ENCODE measurements at places on chromosomes 2 and 18. TPM values are rescaled to one million over a fixed set of nuclear protein-coding genes. Genes with fewer than 3 reads are reported as not detected.
A peak's percentile ranks its signal among the peaks of the same experiment; 100 is the strongest.

The RTP5 gene
- total RNA-seq, result 0.22 TPM

The FOXD4L1 gene
- 0.23 TPM for total RNA-seq

The ACADL gene
- not detected for total RNA-seq

- H3K27ac ChIP-seq, result no peak overlapping the region
- DNase-seq, result no peak
- H3K4me3 ChIP-seq, result no peak overlapping the region
- peaks cover 83% of the 10 kb centered on the region for H3K4me1 ChIP-seq
Measured at GRCh38 chr2:239262484-239263230, 138.2 kb downstream of the HDAC4 start.

- no peaks in the 10 kb centered on the region for H3K4me1 ChIP-seq
- no peak for DNase-seq
- no peaks in the 10 kb centered on the region for H3K36me3 ChIP-seq
Measured at GRCh38 chr2:60423505-60423904, 129.9 kb downstream of the BCL11A start.

DNA sequence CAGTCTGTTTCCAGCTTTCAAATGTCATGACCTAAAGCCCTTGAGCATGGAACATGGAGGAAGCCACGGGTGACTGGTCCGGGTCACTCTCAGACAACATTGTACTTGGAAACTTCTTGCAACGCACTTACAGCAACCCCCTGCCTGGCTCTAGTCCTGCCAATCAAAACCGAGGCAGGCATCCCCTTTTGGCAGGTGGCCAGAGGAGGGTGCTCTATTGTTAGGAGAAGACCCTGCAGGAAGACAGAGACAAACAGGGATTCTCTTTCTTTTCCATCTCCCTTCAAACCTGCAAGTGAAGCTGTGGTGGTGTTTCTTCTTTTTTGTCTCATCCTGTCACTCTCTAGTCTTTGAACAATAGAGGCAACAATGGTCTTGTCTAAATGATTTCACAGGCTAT lies 667.2 kb downstream of the ZEB2 start:
- DNase-seq, result peak; percentile 16
- H3K4me3 ChIP-seq, result no peak overlapping the region
- no peak overlapping the region for H3K27ac ChIP-seq
- peaks cover 1% of the 10 kb centered on the region for H3K4me1 ChIP-seq
- peaks cover 13% of the 10 kb centered on the region for H3K27me3 ChIP-seq
- H3K36me3 ChIP-seq, result no peaks in the 10 kb centered on the region

Measured in activated CD8-positive, alpha-beta T cell treated with anti-CD3 and anti-CD28 coated beads for 36 hours (primary cell).